Transverse colon (tissue), 4 donors: ENCODE measurements at places on chromosomes 2 and 18. TPM values are rescaled to one million over a fixed set of nuclear protein-coding genes. Genes with fewer than 3 reads are reported as not detected.
A peak's percentile ranks its signal among the peaks of the same experiment; 100 is the strongest.

The RNF125 gene
- 9.2 TPM for total RNA-seq

The CD8B gene
- 5.1 TPM for total RNA-seq

- DNase-seq, result no peak
- H3K4me3 ChIP-seq, result no peak overlapping the region
- H3K27ac ChIP-seq, result no peak overlapping the region
Measured at GRCh38 chr2:174780191-174780840, 16.0 kb upstream of the CHRNA1 start.

The SMAD7 gene
- total RNA-seq, result 78.0 TPM

The MC2R gene
- total RNA-seq, result not detected

DNA sequence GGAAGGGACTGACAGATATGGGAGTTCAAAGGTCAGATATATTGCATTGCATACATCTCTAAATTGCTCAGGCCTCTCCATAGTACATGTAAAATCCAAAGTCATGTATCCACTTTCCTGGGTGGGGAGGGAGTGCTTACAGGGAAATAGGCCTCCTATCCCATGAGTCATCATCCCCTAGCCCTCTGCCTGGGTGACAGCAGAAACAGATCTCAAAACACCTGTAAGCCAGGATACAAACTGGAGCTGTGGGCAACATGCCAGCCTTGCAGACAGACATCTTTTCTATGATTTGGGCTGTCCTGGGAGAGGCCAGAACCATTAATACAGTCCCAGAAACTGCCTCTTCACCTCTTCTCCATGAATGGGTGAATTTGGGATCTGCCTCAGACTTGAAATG lies 4.8 kb downstream of the ALK start:
- H3K4me1 ChIP-seq, result peaks cover 15% of the 10 kb centered on the region
- no peak overlapping the region for H3K27ac ChIP-seq
- H3K36me3 ChIP-seq, result no peaks in the 10 kb centered on the region
- no peak overlapping the region for H3K4me3 ChIP-seq
- no peak for DNase-seq
- H3K27me3 ChIP-seq, result peaks cover 49% of the 10 kb centered on the region

GRCh38 chr2:215140166-215140707 lies 1.8 kb upstream of the ABCA12 start:
- DNase-seq, result no peak
- no peaks in the 10 kb centered on the region for H3K27me3 ChIP-seq
- no peak overlapping the region for H3K4me3 ChIP-seq
- no peak overlapping the region for H3K27ac ChIP-seq
- no peaks in the 10 kb centered on the region for H3K36me3 ChIP-seq

The SOX11 gene
- 0.75 TPM for total RNA-seq

- no peaks in the 10 kb centered on the region for H3K36me3 ChIP-seq
- no peak for DNase-seq
- no peaks in the 10 kb centered on the region for H3K27me3 ChIP-seq
- no peak overlapping the region for H3K4me3 ChIP-seq
Measured at GRCh38 chr2:2570360-2570759, 239.3 kb upstream of the MYT1L start.

The EGR4 gene
- not detected for total RNA-seq

GRCh38 chr2:232655392-232655791 lies 22.0 kb downstream of the EFHD1 start:
- no peaks in the 10 kb centered on the region for H3K36me3 ChIP-seq
- no peak for DNase-seq
- H3K27ac ChIP-seq, result no peak overlapping the region
- H3K4me1 ChIP-seq, result no peaks in the 10 kb centered on the region
- H3K4me3 ChIP-seq, result no peak overlapping the region

DNA sequence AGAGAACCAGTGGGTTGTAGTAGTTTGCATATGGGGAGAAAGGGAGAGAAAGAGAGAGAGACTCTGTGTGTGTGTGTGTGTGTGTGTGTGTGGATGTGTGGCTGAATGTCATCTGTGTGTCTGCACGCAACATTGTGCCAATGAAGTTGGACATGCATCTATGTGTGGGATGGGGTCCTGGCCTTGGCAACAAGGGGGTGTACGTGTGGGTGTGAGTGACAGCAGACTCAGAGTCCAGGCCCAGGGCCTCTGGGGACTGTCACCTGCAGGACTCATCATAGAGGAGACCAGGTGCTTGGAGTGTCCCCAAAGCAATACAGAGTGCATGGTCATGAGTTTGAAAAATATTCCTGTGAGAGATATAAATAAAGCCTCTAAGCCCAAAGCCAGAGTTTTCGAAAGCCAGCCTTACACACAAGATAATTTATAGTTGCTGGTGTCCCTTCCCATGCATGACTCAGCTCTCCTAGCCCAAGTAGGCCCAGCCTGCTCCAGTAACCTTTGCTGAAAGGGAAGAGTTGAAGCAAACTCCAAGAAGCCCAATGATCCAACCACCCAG lies 59.9 kb downstream of the TNP1 start:
- H3K4me1 ChIP-seq, result no peaks in the 10 kb centered on the region
- no peak overlapping the region for H3K4me3 ChIP-seq
- DNase-seq, result peak; percentile 17

- H3K4me1 ChIP-seq, result no peaks in the 10 kb centered on the region
- H3K4me3 ChIP-seq, result no peak overlapping the region
- no peak for DNase-seq
- no peaks in the 10 kb centered on the region for H3K36me3 ChIP-seq
- H3K27me3 ChIP-seq, result peaks cover 35% of the 10 kb centered on the region
Measured at GRCh38 chr18:28168725-28169124, 8.2 kb downstream of the CDH2 start.

- H3K4me1 ChIP-seq, result no peaks in the 10 kb centered on the region
- no peaks in the 10 kb centered on the region for H3K27me3 ChIP-seq
- no peak overlapping the region for H3K4me3 ChIP-seq
Measured at GRCh38 chr2:212109217-212109616, 429.4 kb downstream of the ERBB4 start.

GRCh38 chr18:71936744-71937143 lies 607.4 kb downstream of the CBLN2 start:
- no peaks in the 10 kb centered on the region for H3K4me1 ChIP-seq
- no peak overlapping the region for H3K4me3 ChIP-seq
- no peak for DNase-seq
- H3K27me3 ChIP-seq, result no peaks in the 10 kb centered on the region
- H3K27ac ChIP-seq, result no peak overlapping the region
- H3K36me3 ChIP-seq, result no peaks in the 10 kb centered on the region
